ENCODE measurements at places on chromosomes 12 and 14.

- DNase-seq: no peak
These were observed 91.0 kb upstream of the MED13L start for GRCh38 chr12:116368196-116369194.

- no peak for DNase-seq
These were observed 29.3 kb downstream of the SLC7A8 start for GRCh38 chr14:23153851-23154796.

- no peak for DNase-seq
These were observed 69.3 kb downstream of the PCNX1 start for GRCh38 chr14:70976591-70976990.

- no peak for DNase-seq
These were observed 368.6 kb upstream of the USP15 start for GRCh38 chr12:61891632-61892031.

- DNase-seq: no peak
These were observed 35.6 kb downstream of the CCDC88C start for GRCh38 chr14:91381801-91382670.

DNA sequence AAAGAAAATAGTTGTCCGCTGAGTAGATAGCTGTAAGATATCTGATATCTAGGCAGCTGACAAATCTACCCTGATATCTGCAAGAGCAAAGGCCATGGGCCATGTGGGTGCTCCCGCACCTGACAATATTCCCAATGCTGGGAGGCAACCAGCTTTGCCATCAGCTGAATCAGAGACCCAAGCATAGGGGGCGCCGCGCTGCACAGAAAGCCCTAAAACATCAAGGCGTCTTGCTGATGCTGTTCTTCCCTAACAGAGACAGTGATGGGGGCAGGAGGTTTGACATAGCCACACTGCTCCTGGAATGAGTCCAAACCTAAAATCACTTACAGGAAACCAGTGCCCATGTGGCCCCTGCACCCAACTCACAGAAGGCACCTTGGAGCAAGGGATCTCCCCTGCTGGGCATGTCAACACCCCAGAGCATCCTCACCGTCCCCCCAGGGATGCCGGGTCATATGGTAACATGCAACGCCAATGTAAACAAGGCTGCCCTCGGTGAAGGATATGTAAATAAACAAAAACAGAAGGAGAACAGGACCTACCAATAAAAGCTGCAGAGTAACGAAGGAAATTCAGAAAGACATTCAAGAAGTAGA is 199.5 kb downstream of the TMEM132D start:
- no peak for DNase-seq

DNA sequence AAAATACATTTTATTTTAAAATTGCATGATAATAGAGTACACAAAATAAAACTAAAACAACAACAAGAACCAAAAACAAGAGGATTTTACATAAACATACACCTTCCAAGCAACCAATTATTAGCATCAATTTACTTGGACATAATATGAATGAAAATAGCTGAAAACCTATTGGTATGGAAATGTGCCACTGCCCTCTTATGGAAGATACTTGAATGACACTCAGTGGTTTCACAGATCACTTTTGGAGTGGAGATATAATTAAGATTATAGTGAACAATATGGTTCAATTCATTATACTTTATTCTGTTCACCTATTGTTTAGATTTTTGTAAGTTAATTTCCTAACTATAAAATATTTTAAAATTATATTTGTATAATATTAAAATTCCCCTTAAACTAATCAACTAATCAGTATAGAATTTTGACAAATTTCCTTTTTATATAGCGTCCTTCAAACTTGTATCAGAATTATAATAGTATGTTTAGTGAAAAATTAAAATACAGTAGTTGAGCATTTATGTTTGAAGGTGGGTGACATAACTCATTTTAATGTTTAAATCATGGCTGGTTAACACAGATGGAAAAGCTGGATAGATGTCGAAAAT is 70.1 kb downstream of the SLC6A15 start:
- no peak for DNase-seq

DNA sequence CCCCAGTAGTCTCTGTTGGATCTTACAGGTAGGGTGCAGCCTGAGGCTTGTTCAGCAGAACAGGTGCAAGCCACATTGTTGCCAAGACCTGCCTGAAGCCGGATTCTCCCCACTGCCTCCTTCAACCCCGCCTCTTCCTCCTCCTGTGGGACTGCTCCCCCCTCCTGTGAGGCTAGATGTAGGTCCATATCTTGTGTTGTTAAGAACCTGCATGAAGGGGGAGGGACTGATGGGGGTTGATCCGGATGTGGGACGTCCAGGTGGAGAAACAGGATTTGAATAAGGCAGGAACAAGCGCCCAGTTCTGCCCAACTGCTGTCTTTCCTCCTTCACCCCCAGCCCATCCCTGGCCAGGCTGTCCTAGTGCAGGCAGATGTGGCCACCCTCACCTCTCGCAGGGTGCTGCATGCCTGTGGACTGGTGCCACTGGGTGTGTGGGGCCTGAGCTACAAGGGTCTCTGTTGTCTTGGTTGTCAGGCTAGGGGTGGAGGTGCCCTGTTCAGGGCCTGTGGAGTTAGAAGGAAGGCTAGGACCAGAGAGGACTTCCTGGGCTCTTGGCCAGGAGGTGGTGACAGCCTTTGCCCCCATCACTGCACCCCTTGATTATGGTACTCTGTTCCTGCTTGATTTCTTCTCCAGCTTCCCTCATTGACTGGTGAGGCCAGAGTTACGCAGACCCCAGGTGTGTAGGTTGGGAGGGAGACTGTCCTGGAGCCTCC is 1.4 kb downstream of the NR4A1 start:
- no peak for DNase-seq

DNA sequence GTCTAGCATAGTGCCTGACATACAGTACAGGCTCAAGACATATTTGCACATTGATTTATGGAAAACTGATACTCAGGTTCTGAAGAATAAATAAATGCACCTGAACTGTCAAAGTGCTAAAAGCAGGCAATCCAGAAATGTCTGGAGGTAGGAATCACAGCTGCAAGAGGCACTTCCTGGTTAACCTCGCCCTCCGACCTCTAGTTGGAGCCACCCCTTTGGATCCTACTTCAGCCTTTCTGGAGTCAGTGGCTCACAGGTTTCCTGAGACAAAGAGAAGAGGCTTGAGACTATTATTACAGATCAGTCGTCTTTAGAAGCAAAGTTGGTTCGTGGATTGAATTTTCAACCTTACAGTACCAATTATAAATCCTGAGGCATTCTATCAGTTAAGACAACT is 13.0 kb downstream of the TCP11L2 start:
- no peak for DNase-seq

DNA sequence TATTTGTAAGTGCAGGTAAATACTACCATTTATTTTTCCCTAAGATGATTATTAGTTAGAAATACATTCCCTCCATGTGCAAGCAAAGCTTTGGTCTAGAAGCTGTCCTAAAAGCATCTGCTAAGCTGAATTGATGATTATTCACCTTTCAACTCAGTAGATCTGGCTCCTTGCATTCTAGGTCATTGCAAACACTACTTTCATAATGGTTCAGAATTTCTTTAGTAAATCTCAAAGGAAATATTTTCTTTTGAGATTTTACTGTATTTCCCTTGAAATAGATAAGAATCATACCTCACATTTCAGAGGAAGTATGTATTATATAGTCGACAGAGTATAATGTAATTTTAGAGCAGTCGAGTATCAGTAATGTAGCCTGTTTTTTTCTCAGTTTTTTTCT is 2.4 kb downstream of the ETNK1 start:
- DNase-seq: no peak

DNA sequence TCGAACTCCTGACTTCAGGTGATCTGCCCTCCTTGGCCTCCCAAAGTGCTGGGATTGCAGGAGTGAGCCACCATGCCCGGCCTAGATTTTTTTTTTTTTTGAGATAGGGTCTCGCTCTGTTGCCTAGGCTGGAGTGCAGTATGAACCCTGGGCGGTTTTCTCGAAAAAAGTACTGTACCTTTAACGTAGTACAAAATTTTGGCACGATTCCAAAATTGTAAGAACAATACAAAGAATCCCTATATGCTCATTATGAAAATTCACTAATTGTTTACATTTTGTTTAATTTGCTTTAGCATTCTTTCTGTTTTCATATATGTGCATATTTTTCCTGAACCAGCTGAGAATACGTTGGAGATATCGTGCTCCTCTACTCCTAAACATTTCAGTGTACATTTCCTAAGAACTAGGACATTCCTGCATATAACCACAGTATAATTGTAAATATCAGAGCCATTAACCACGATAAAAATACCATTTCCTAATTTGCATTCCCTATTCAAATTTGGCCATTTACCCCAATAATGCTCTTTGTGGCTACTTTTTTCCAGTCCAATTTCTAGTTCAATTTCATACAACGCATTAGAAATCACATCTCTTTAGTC is 97.8 kb downstream of the RPS6KA5 start:
- no peak for DNase-seq

DNA sequence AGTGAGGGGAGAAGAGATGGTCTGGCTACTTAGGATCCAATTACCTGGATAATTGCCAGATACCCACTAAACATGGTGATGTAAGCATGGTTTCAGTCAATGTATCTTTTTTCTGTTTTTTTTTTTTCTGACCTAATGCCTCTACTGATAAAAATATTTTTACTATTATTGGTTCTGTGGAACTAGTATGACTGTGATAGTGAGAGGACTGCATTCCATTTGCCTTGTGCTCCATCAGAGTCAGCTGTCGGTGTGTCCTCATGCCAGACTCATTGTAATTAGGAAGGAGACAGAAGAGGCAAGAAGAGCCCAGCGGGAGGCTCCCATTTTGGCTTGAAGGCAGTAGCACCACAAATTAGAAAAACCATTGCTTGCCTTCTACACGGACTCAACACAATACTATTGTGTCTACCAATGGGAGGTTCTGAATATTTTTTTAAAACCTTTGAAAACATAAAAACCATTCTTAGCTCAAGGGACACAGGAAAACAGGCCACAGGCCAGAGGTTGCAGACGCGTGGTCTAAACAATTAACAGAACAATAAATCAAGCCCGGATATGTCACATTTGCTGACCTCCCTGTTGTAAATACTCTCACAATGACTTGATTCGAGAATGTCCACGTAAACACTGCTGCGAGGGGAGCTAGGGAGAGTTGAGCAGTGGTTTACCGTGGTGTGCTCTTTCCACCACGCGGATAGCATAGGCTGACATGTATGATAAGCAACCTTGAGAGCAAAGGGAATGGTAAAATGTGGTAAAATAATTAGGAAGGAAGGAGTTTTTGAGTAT is 13.5 kb upstream of the DCP1B start:
- DNase-seq: no peak

DNA sequence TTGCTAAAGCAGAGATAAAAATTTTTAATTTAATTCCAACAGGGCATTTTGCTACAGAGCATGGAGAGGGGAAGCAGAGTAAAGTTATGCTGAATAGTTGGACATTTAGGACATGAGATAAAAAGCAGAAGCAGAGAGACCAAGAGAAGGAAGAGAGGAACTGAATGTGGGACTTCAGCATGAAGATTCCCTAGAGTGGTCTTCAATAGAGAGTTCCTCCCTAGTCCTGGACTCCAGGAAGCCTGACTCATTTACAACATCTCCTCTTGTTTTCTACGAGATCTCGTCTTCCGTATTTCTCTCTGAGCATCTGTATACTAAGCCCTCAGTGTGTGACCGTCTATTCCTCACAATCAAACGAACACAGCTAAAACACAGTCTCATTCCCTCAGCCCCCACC is 35.2 kb upstream of the IFT81 start:
- DNase-seq: no peak

DNA sequence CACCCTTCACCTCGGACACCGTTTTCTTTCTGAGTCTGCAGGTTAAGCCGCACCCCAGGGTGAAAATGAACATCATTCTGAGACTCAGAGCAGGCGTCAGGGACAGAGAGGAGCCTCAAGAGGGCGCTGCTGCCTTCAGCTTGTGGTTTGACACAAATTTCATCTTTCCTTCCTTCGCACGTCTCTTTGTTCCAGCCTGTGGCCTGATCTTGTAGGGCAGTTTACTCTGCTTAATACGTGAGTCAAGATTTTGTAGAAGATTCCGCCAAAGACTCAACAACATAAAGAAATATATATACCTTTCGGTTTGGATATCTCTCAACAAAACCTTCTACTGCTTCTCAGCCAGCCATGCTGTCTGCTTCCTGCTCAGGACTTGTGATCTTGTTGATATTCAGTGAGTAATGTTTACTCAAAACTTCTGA is 329.3 kb upstream of the OR4E1 start:
- no peak for DNase-seq

DNA sequence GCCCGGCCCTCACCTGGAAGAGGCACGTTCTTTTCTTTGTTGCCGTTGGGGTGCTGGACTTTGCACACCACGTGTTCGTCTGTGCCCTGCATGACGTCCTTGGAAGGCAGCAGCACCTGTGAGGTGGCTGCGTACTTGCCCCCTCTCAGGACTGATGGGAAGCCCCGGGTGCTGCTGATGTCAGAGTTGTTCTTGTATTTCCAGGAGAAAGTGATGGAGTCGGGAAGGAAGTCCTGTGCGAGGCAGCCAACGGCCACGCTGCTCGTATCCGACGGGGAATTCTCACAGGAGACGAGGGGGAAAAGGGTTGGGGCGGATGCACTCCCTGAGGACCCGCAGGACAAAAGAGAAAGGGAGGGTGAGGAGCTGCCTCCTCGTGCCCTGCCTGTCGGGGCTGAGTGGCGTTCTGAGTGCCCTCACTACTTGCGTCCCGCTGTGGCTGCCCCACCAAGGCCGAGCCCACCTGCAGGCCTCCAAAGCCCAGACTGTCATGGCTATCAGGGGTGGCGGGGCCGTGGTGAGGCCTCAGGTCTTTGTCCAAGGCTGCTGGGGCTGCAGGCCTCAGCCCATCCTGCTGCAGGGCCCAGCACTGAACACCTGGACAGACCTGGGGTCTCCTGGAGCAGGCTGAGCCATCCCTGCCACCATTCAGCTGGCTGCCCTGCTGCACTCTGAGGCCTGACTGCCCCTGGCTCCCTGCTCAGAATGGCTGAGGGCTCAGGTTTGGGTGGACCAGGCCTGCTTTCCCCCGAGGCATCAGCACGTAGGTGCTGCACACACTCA is 329.7 kb downstream of the TMEM121 start:
- DNase-seq: no peak

DNA sequence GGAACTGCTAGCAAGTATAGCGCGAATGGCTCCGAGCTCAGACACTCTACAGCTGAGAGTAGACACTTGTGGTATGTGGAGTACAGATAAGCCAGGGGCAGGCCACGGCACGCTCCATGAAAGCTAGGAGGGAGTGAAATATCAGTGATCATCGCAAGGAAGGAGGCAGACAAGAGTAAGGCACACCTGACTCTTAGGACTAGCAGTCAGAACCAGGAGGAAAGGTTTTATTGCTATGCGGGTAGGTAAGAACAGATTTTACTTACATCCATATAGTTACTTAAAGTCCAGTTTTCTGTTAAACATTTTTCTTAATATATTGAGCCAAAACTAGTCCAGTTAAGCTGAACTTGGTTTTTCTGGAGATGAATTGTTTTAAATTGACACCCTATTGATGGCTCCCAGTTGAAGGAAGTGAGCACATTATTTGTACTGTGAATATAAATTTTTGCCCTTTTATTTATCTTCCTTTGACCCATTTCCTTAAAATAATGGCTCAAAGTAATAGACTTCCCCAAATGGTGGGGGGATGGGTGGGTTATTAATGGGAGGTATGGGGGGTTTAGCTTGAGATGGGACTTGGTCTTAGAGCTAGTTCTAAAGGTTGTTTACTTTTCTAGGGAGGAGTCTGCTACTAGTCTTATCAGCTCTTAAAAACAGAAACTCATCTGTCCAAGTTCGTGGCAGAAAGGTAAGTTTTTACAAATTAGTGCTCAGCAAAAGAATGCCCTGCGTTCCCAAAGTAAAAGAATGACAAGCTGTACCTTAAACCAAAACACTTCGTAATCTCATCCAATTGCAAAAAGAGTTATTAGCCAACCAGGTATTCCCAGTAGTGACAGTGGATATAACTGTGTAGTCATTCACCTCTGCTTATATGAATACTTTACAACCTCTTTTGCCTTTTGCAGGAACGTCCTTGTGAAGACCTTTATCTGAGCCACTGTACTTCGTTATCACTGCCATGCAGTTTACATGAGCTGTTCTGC is 5.8 kb downstream of the HNRNPA1 start:
- DNase-seq: no peak

Measured in KG1 (cell line).